Fibroblast of pulmonary artery (primary cell): ENCODE measurements at places on chromosomes 12 and 14.

- no peak for DNase-seq
These were observed 325.7 kb upstream of the RGS6 start for GRCh38 chr14:71606575-71606974.

GRCh38 chr12:67592228-67593011 is 56.1 kb upstream of the DYRK2 start:
- peak; percentile 46 for DNase-seq

DNA sequence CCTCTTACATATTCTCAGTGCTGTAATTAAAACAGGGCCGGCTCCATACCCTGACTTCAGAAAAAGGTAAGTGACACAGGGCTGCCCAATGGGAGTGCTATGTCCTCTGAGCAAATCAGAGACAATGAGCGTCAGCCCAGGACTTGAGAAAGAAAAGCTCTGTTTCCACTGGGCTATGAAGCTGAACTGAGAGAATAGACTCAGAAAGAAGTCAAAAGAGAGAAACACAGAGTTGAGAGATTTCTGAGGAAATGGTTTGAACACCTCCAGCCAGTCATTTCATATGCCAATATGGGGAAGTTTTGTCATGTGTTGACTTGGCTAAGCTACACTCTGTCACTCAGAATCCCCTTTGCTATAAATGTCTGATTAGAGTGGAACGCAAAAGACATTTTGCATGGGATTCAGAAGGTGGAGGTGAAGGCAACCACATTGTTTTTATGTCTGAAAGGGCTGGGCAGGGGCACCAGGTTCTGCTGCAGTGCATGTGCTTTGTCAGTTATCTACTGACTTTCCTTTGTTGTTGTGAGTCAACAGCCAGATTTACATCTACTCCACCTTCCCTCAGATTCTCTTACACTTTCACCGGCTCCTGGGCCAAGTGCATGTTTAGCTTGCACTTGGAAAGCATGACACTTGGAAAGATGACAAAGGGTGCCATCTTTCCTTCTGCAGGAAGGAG is 313.3 kb downstream of the DUSP6 start:
- DNase-seq: no peak

DNA sequence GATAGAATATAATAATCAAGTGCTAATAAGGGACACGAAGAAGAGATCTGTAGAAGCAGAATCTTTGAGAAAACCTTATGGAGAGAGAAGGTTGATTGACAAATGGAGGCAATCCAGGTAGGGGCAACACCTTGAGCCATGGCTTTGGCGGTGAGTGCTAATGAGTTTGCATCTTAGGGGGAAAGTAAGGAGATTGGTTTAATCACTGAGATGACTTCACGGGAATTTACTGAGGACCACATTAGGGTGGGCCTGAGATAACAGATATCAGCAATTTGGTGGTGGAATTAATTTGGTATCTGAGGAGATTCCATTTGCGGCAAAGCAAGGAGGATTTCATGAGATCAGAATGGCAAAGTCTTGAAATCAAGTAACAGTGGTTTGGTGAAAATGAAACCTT is 1.8 kb upstream of the LARP4 start:
- DNase-seq: no peak

GRCh38 chr14:96040828-96041371 is 1.7 kb downstream of the C14orf132 start:
- peak; percentile 13 for DNase-seq

DNA sequence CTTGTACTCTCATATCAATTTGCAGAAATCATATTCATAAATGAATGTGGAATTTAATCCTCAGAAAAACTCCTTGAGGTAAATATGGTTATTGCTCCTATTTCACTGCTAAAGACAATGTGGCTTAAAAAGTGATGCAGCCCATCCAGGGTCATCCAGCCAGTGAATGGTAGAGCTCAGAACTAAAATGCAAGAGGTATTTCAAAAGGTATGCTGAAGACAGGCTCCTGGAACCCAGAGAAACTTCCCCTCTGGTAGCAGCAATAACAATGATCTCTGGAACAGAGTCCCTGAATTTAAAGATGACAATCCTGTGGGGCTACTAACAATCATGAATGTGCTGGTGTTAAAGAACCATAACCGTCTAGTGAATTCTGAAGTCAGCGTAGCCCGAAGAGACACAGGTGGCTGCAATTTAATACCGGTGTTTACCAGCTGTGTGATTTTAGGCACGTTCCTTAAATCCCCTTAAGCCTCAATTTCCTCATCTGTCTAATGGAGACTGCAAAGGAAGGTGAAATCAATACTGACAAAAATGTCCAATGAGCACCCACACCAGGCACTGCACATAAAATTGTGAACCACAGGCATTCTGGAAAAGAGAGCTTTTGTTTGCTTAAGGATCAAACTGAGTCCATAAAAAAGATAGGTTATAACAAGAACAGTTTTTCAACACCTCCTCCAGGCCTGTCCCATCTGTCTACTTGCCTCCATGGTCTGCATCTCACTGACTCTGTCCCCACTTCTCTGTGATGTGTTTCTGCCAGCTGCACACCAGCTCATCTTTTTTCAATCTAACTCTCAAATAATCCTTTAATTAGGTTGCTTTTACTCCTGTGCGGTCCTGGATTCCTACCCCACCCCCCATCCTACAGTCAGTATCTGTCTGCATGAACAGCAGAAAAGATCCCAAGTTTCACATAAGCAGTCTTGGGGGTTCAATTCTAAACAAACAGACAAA is 10.5 kb downstream of the TM7SF3 start:
- DNase-seq: no peak

DNA sequence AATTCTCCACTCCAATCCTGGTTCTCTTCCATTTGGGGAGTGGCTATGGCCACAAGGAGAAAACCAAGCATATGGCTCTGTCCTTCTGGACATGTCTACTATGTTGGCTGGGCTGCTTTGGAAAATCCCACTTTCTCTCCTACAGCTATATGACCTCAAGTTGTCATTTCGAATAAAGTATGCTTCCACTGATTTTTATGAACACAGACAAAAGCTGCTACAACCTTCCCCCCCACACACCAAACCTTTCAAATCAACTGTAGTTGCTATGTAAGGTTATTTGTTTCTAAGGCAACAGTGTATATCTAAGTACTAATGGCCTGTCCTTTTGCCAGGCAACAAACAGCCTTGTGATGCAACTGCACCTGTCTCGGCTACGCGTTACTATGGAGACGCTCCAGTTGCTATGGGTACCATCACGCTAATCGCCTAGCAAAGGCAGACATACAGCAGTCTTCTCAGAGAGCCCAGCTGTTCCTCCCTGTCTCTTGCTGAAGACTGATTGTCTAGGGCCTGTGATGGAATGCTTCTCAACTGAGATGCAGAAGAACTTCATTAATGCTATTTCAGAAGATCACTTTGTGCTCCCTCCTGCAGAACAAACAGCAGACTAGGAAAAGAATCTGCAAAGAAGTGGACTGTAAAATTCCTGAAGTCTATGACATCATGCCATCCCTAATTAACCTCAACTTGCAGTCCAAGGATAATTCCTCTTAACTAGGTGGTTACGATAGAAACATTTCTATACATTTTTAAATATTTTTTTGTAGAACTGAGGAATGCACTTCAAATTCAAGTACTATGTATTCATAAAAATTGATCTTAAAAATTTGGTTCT is 67.6 kb downstream of the FOXN3 start:
- DNase-seq: peak; percentile 34

DNA sequence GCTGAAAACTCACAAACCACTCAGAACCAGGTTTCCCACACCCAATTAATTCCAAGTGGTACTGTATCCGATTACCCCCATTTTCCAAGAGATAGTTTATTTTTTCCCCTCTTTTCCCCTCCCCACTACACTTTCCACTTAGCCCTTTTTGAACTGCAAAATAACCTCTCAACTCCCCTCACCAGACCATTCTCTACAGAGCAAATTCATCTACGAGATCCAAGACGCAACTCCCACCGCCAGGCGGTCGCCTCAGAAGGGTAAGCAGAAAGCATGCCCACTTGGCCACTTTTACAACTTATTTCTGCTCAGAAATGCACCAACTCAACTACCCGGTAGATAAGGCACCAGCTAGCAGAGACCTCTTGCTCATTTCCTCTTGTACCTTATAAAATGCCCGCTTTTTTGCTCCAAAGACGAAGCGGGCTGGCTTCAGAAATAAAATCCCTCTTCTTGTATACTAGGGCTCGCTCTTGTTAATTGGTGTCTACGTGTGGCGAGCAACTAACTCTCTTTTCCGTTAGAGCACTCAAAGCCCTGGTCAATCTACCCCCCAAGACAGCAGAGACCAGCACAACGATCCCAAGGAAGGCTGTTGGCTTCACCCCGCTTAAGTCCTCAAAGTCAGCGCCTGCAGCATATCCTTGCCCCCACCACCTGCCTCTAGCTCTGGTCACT is 910 bp upstream of the SRP54 start:
- peak; percentile 57 for DNase-seq

GRCh38 chr12:19288603-19289244 is 150.6 kb upstream of the AEBP2 start:
- peak; percentile 60 for DNase-seq

DNA sequence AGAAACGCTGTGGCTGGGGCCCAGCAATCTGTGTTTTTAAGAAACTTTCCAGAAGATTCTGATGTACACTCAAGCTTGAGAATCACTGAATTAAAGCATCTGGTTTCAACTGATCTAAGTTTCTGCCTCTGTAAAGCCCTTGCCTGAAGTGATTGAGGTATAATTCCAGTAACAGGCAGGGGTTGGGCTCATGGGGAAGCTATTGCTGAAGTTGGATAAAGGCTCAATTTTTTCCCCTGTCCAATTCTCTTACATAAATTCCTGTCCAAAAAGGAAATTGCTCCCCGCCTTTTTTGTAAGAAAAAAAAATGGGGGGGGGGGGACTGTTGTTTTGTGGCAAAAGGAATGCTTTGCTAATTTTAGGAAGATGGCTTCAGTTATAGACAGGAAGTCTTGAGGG is 337.4 kb downstream of the NUAK1 start:
- no peak for DNase-seq

DNA sequence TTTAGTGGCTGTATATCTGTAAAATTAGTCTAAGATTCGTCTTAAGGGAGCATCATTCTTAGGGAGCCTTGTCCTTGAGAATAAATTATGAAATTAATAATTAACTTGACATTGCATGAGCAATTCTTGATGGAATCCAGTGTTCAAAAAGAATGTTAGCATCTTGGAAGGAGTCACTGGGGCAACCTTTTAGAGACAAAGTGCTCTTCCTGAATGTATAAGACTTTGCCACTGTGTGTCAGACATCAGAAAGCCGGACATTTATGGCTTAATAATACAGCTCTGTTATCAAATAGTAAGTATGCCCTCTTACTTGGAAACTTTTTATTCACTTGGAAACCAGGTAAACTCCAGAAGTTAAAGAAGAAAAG is 83.3 kb downstream of the CCER1 start:
- DNase-seq: no peak

- peak; percentile 33 for DNase-seq
These were observed 1.4 kb downstream of the PCK2 start for GRCh38 chr14:24095271-24096068.

GRCh38 chr14:63632932-63633514 is 8.6 kb downstream of the WDR89 start:
- peak; percentile 50 for DNase-seq

- no peak for DNase-seq
These were observed 26.9 kb downstream of the PRKD1 start for GRCh38 chr14:29900609-29901350.

DNA sequence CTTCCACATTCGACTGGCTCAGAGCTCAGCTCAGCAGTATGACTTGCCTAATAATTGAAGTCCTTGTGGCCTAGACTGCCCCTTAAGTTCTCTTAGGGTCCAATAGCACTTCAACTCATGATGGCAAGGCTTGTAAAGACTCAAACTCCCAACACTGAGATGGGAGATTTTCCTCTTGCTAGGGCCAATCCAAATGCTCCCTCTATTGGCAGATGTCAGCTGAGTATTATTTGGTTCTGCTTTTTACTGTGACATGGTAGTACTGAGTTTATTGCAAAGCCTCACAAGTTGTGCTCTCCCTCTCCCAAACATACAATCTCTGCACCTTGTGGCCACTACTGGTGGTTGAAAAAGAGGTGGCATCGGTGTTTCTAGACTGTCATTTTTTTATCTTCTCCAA is 164.2 kb downstream of the ALG10 start:
- no peak for DNase-seq

GRCh38 chr14:32472512-32473463 is 143.7 kb downstream of the AKAP6 start:
- DNase-seq: peak; percentile 69

DNA sequence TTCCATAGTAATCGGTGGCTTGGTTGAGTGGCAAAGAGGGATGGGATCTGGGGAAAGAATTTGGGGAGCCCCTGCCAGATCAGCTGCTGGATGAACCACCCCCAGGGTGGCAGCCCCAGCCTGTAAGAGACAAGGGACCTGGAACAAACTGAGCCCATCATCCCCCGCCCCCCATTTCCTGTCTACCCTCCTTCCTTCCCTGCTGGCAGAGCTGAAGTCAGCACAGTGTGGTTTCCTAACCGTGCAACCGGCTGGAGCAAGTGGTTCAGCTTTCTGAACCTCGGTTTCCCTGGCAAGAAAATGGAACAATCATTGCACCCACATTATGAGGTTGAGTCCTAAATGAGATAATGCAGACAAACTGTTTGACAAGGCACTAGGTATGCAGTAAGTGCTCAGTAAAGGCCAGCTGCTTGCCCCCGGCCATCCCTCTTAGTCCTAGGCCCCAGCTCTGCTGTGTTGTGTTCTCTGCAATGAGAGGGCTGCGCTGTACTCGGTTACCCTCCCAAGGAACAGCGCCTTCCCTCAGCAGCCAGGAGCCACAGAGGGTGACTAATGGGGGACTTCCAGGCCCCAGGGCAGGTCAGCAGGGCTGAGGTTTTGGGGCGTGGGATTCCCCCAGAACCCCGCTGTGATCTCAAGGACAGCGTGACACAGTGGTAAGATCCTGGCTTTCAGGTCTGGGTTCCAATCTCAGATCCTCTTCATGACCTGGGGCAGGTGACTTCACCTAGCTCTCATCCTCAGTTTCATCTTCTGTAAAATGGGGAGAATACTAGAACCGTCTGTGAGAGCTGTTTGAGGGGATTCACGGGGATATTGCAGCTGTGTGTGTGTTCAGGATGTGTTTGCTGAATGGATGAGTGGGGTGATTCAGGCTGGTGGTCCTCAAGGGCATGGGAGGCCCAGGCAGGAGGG is 16.5 kb downstream of the SELPLG start:
- no peak for DNase-seq
